ENCODE measurements at places on chromosomes 4 and X.
A peak's percentile ranks its signal among the peaks of the same experiment; 100 is the strongest.

- no peak for DNase-seq
Measured at GRCh38 chr4:15717086-15717485, 14.2 kb downstream of the BST1 start.

DNA sequence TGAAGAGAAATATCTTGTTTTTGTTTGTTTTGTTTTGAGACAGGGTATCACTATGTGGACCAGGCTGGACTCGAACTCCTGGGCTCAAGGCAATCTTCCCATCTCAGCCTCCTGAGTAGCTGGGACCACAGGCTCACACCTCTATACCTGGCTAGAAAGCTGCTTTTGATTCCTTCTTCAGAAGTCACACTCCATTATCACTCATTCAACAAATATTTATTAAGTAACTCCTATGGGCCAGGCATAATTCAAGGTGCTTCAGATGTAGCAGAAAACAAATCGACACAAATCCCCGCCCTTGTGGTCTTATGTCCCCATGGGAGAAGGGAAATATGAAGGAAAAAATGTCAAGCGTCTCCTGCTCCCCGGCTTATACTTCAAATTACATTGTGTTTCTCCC, 72.6 kb upstream of the DHX15 start:
- no peak for DNase-seq

GRCh38 chr4:41504167-41504818, 33.7 kb upstream of the LIMCH1 start:
- DNase-seq: peak; percentile 16

DNA sequence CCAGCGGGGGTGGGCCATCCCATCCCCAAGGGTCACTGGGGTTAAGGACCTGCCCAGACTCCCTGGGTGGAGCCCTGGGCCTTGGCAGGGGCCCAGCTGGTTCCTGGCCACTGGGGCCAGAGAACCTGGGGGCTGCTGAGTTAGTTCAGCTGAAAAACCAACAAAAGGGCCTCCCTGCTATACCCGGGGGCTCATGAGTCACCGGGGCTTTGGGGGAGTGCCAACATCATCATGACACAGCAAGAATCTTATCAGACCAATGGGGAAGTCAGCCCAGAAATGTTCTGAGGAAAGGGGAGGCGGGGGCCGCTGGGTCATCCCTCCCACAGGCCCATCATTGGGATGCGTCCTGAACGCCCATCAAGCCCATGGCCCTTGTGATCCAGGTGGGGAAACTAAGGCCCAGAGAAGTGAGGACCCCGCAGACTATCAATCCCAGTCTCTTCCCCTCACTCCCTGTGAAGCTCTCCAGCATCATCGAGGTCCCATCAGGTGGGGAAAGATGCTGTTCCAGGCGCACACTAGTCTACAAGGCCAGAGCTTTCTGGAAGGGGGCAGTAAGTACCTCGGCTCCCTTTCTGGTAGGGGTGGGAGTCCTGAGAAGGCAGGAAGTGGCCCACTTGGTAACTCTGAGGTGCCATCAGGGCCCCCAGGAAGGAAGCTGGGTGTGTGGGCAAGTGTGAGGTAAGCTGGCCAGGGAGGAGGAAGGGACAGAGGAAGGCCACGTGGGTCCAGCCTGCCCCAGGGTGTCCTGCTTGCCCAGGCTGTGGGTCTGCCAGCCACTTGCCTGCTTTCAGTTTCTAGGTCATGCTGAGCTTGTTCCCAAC, 4.5 kb downstream of the G6PD start:
- DNase-seq: no peak

GRCh38 chr4:140705625-140706275, 50.4 kb downstream of the TBC1D9 start:
- DNase-seq: no peak

DNA sequence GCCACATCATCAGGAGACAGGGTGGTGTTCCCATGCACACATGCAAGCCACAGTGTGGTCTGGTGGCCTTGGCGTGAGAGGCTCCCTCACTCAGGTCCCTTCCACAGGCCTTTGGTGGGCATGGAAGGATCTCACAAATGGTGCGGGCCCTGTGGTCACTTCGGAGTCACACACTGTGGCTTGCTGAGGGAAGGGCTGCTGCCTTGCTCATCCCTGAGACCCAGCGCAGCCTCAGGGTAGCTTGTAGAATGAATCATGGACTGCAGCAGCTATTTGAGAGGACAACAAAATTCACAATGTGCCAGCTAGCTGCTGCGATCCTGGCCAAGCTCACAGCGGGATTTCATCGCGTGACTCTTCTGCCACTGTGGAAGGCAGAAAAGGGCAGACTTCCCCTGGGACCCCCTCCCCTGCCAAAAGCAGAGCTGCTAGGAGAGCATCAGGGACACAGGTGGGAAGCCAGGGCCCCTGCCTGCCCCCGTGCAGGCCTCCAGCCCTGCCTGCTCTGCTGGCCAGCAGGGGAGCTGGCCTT, 106.4 kb downstream of the ABLIM2 start:
- no peak for DNase-seq

- no peak for DNase-seq
Measured at GRCh38 chr4:164856396-164856795, 20.6 kb upstream of the APELA start.

DNA sequence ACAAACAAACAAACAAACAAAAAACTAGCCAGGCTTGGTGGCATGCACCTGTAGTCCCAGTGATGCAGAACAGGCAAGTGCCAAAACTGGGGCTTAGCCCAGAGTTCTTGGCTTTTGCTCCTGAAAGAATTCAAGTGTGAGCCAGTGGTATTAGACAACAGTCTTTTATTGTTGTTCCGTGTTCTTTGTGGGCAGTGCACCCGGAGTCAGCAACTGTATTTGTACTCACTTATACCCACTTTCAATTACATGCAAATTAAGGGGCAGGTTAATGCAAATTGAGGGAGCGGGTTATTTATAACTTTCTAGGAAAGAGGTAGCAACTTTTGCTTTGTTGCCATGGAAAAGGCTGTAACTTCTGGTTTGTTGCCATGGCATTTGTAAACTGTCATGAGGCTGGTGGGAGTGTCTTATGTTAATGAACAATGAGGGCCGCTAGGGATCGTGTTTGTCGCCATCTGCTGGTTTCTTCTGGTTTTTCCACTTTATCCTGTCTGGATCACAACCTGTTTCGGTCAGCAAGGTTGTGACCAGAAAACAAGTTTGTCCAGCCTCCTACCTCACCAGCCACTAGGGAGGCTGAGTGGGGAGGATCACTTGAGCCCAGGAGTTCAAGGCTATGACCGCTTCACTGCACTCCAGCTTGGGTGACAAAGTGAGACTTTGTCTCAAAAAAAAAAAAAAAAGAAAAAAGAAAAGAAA, 88.8 kb upstream of the ESX1 start:
- DNase-seq: no peak

DNA sequence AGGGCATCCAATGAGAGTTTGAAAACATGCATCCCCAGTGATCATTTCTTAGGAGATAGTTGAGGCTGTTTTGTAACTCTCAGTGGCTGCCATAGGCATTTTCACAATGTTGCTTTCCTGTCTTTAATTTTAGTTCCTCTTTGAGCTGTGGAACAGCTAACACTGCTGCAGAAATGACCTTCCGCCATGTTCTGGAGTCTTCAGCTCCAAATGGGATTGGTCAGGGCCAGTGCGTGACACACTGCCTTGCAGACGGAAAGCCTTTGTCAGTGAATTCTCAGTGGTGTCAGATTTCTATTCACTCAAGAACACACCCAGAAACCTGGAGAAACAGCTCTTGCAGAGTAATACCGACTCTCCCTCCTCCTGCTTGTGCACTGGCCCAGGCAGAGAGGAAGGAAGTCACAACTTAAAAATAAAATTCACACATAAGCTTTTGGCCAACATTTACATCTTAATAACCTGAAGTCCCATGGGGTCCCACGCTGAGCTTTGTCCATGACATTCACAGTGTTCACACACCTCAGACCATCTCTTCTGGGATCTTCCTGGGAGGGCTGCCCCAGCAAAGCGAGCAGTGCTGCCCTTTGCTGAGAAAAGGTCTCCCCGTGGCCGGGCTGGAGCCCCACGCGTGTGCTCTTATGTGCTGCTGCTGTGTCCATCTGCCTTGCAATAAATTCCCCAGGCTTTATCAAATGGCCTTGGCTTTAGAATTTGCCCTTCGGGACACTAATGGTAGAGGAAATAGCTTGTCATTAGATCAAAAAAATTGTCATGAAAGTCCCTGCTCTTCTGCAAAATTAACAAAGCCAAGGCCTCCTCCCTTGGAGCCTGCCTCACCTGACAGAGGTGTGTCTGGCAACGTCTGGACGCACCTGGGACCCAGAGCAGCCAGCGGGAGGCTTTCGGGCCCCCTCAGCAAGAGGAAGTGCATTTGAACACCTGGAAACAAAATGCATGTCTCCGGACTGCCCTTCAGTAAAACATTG, 126.8 kb downstream of the IRF2 start:
- no peak for DNase-seq

GRCh38 chr4:38309471-38309870, 349.3 kb downstream of the PTTG2 start:
- DNase-seq: no peak

Measured in COR-L47 (cell line).